ENCODE measurements at places on chromosomes 4 and X.
A peak's percentile ranks its signal among the peaks of the same experiment; 100 is the strongest.

GRCh38 chr4:25234390-25235370, 847 bp downstream of the PI4K2B start:
- DNase-seq: peak; percentile 78

DNA sequence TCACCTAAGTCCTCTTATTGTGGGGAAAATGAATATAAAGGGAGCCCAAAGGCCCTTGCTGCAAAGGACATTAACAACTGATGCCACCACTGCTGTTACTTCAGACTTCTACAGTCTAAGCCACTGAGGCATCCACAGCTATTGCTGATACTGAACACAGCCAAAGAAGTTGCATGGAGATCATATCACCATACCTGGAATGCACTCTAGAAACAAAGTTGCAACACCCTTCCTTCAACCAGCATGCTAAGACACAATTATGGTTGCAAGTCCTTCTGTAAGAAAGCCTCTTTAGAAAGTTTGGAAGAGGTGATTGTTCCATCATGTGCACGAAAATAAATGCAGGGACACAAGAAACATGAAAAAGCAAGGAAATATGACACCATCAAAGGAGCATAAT, 105.7 kb upstream of the SH3RF1 start:
- no peak for DNase-seq

GRCh38 chr4:98664959-98665358, 6.5 kb upstream of the TSPAN5 start:
- no peak for DNase-seq

GRCh38 chrX:56813318-56813837, 84.3 kb downstream of the NBDY start:
- DNase-seq: peak; percentile 74

DNA sequence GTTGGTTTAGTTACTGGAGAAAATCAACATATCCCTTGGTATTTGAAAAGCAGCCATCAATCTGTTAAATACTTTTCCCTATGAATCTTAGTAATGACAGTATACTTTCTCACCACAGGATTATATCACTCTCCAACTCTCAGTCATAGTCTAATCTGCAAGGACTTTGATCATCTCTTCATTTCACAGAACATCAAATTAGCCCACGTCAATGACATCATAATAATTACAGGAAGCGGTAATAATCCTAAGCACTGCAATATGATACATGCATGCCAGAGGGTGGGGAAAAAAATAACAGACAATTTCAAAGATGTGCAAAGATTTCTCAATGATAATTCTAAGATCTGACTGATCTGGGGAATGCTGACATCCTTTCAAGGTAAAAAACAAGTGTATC, 404.1 kb downstream of the GPM6A start:
- DNase-seq: no peak
